Uterus (tissue), 4 donors: ENCODE measurements at places on chromosomes 12 and 14. TPM values are rescaled to one million over a fixed set of nuclear protein-coding genes. Genes with fewer than 3 reads are reported as not detected.

DNA sequence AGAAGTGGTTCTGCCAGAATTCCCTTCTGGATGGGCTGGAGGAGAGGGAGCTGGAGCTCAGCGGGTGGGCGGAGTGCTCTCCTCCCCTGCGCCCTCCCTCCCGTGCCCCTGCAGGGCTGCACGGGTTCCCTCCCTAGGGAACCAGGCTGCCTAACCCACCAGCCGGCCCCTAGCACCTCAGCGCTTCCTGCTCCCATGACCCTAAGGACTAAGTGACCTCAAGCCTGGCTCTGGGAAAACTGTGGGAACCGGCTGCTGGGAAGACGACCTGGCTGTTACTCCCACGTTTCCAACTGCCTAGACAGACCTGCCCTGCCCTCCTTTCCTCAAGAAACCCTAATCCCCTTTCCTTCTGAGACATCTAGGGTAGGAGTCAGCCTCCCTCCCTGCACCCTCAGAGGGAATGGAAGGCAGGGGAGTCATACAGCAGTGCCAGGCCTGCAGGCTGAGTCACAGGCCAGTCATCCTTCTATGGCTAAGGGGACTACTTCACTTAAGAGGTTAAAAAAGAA lies 31.5 kb downstream of the SLC6A12 start:
- H3K4me3 ChIP-seq, result no peak overlapping the region
- H3K4me1 ChIP-seq, result no peaks in the 10 kb centered on the region
- H3K27ac ChIP-seq, result peak overlapping the region; percentile 41
- no peaks in the 10 kb centered on the region for H3K27me3 ChIP-seq

- no peaks in the 10 kb centered on the region for H3K4me1 ChIP-seq
- H3K36me3 ChIP-seq, result no peaks in the 10 kb centered on the region
- no peak for DNase-seq
- H3K27ac ChIP-seq, result no peak overlapping the region
- H3K27me3 ChIP-seq, result no peaks in the 10 kb centered on the region
Observed at GRCh38 chr14:104315169-104315568, 176.8 kb downstream of the KIF26A start.

DNA sequence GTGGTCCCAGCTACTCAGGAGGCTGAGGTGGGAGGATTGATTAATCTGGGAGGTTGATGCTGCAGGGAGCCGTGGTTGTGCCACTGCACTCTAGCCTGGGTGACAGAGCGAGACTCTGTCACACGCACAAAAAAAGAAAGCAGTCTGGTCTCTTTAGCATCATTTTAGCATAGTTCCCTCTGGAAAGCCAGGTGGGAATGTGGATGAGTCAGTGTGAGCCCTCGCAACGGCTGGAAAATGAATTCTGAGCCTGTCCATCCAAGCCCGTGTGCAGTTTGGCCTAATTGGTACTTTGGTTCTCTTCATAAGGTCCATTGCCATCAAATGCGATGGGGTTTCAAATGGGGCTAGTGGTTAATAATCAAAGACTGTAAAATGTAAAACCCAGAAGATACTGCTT lies 2.4 kb downstream of the MYL2 start:
- no peaks in the 10 kb centered on the region for H3K27me3 ChIP-seq
- no peak for DNase-seq
- H3K4me3 ChIP-seq, result no peak overlapping the region

- no peak for DNase-seq
- no peaks in the 10 kb centered on the region for H3K4me1 ChIP-seq
- no peaks in the 10 kb centered on the region for H3K27me3 ChIP-seq
- no peak overlapping the region for H3K27ac ChIP-seq
- H3K4me3 ChIP-seq, result no peak overlapping the region
Observed at GRCh38 chr12:50047693-50048250, 9.6 kb upstream of the ASIC1 start.

- no peaks in the 10 kb centered on the region for H3K27me3 ChIP-seq
- H3K4me1 ChIP-seq, result peaks cover 5% of the 10 kb centered on the region
- peak overlapping the region; percentile 77 for H3K4me3 ChIP-seq
- H3K36me3 ChIP-seq, result no peaks in the 10 kb centered on the region
- peak overlapping the region; percentile 98 for H3K27ac ChIP-seq
Observed at GRCh38 chr14:92105893-92106142, 564 bp downstream of the ATXN3 start.

HOXC4 gene
- 28.6 TPM for total RNA-seq

AKAP6 gene
- 4.1 TPM for total RNA-seq

GRCh38 chr14:23058654-23059504 lies 1.6 kb upstream of the CDH24 start:
- H3K27me3 ChIP-seq, result no peaks in the 10 kb centered on the region
- H3K36me3 ChIP-seq, result no peaks in the 10 kb centered on the region
- DNase-seq, result no peak
- H3K4me1 ChIP-seq, result no peaks in the 10 kb centered on the region

- no peak for DNase-seq
- H3K4me3 ChIP-seq, result no peak overlapping the region
- peak overlapping the region; percentile 96 for H3K27ac ChIP-seq
- H3K4me1 ChIP-seq, result no peaks in the 10 kb centered on the region
Observed at GRCh38 chr12:122403115-122403770, 19.2 kb downstream of the CLIP1 start.

IL31 gene
- not detected for total RNA-seq

- H3K36me3 ChIP-seq, result no peaks in the 10 kb centered on the region
- no peak for DNase-seq
- no peaks in the 10 kb centered on the region for H3K4me1 ChIP-seq
- H3K27me3 ChIP-seq, result no peaks in the 10 kb centered on the region
- no peak overlapping the region for H3K4me3 ChIP-seq
Observed at GRCh38 chr12:121388421-121388981, 11.4 kb upstream of the RNF34 start.

DNA sequence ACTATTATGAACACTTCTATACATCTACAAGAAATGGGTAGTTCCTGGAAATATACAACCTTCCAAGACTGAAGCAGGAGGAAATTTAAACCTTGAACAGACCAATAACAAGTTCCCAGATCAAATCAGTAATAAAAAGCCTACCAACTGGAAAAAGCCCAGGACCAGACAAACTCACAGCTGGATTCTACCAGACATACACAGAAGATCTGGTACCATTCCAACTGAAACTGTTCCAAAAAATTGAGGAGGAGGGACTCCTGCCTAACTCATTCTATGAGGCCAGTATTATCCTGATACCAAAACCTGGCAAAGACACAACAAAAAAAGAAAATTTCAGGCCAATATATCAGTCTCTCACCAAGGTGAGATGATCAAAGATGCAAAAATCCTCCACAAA lies 189.4 kb downstream of the RPS29 start:
- H3K27me3 ChIP-seq, result no peaks in the 10 kb centered on the region
- H3K4me1 ChIP-seq, result no peaks in the 10 kb centered on the region
- H3K4me3 ChIP-seq, result no peak overlapping the region
- H3K27ac ChIP-seq, result no peak overlapping the region

GRCh38 chr12:89257340-89257739 lies 95.0 kb downstream of the DUSP6 start:
- H3K36me3 ChIP-seq, result no peaks in the 10 kb centered on the region
- no peaks in the 10 kb centered on the region for H3K27me3 ChIP-seq
- no peak for DNase-seq
- no peak overlapping the region for H3K4me3 ChIP-seq
- no peaks in the 10 kb centered on the region for H3K4me1 ChIP-seq
- H3K27ac ChIP-seq, result no peak overlapping the region

- H3K4me3 ChIP-seq, result no peak overlapping the region
- no peaks in the 10 kb centered on the region for H3K4me1 ChIP-seq
- no peaks in the 10 kb centered on the region for H3K27me3 ChIP-seq
- H3K27ac ChIP-seq, result no peak overlapping the region
- peaks cover 2% of the 10 kb centered on the region for H3K36me3 ChIP-seq
- no peak for DNase-seq
Observed at GRCh38 chr14:95101736-95102679, 55.3 kb downstream of the DICER1 start.

GRCh38 chr14:94045563-94046345 lies 19.6 kb downstream of the OTUB2 start:
- H3K4me1 ChIP-seq, result no peaks in the 10 kb centered on the region
- H3K36me3 ChIP-seq, result no peaks in the 10 kb centered on the region
- H3K4me3 ChIP-seq, result no peak overlapping the region
- no peaks in the 10 kb centered on the region for H3K27me3 ChIP-seq
- DNase-seq, result peak; percentile 10

DNA sequence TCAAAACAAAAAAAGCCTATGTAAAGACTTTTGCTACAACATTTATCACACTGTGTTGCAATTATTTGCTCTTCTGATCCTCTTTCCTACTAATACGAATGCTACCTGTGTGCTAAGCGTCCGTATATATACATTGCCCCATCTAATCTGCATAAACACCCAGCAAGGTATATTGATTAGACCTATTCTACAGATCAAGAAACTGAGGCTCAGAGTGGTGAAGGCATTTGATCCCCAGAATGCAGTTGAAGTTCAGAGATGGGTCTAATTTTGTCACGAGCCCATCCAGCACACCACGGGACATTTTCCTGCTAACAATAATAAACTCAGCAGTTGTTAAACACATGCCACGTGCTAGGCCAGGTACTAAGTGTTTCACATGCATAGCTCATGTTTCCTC lies 25.1 kb upstream of the CORO1C start:
- no peak for DNase-seq
- no peaks in the 10 kb centered on the region for H3K36me3 ChIP-seq
- no peak overlapping the region for H3K4me3 ChIP-seq
- no peaks in the 10 kb centered on the region for H3K27me3 ChIP-seq

DNA sequence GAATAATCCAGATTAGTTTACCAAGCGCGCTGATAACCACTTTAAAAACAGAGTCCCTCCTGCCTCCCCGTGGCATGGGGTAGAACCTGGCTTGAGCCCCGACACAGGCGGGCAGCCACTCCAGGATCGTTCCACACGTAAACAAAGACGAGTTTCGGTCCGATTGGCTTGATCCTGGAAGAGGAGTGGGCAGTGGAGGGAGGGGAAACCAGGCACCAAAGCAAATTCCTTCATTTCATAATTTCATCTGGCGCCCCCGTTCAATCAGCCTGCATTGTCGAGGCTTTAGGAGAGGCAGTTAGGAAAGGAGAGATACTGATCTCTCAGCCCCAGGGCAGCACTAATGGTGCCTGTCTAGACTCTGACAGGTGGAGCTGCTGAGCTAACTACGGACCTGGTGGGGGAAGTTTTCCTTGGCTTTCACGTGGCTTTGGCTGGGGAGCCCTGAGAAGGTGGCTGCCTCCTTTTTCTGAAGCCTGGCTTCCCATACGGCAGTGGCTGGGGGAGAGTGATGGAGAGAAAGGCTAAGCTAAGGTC lies 751 bp upstream of the GPRC5A start:
- H3K27ac ChIP-seq, result peak overlapping the region; percentile 94
- DNase-seq, result peak; percentile 70
- H3K36me3 ChIP-seq, result no peaks in the 10 kb centered on the region
- H3K4me1 ChIP-seq, result no peaks in the 10 kb centered on the region

- H3K36me3 ChIP-seq, result no peaks in the 10 kb centered on the region
- H3K27me3 ChIP-seq, result no peaks in the 10 kb centered on the region
- peak overlapping the region; percentile 68 for H3K27ac ChIP-seq
- H3K4me1 ChIP-seq, result no peaks in the 10 kb centered on the region
Observed at GRCh38 chr12:103808239-103808880, 32.7 kb downstream of the NT5DC3 start.

- H3K27ac ChIP-seq, result peak overlapping the region; percentile 38
- H3K4me1 ChIP-seq, result no peaks in the 10 kb centered on the region
- H3K36me3 ChIP-seq, result no peaks in the 10 kb centered on the region
- DNase-seq, result peak; percentile 55
- no peak overlapping the region for H3K4me3 ChIP-seq
Observed at GRCh38 chr12:19710811-19711793, 271.8 kb downstream of the AEBP2 start.

DNA sequence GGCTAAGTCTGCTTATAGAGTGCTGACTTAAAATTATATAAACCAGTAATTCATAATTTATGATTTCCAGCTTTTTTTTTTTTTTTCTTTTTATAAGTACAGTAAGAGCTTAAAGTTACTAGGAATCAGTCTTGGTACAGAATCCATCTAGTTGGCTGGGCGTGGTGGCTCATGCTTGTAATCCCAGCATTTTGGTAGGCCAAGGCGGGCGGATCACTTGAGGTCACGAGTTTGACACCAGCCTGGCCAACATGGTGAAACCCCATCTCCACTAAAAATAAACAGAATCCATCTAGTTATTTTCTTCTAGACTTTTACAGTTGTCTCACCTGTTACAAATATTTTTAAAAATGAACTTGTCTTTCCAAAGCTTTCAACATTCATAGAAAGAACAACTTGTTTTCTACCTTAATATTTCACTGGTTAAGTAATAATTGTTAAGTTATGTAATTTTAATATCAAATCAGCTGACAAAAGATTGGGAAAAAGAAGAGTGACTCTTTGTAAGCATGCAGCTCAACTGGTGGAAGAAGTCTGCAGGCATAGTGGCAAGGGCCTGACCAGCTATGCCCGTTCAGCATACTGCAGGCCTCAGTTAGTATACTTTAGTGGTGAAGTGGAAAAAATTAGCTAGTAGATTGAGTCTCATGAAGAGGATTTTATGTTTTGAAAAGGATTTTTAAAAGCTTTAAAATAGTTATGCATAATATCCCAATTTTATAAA lies 17.4 kb upstream of the PSMA3 start:
- H3K4me3 ChIP-seq, result no peak overlapping the region
- no peaks in the 10 kb centered on the region for H3K27me3 ChIP-seq
- H3K36me3 ChIP-seq, result no peaks in the 10 kb centered on the region
- DNase-seq, result no peak
- H3K27ac ChIP-seq, result no peak overlapping the region
- no peaks in the 10 kb centered on the region for H3K4me1 ChIP-seq
